NCI-H748 treated with DMSO at 0.1 percent for 48 hours (cell line): ENCODE measurements at places on chromosomes 2 and 18.

GRCh38 chr2:6523476-6523875 lies 342.2 kb downstream of the CMPK2 start:
- DNase-seq, result no peak

DNA sequence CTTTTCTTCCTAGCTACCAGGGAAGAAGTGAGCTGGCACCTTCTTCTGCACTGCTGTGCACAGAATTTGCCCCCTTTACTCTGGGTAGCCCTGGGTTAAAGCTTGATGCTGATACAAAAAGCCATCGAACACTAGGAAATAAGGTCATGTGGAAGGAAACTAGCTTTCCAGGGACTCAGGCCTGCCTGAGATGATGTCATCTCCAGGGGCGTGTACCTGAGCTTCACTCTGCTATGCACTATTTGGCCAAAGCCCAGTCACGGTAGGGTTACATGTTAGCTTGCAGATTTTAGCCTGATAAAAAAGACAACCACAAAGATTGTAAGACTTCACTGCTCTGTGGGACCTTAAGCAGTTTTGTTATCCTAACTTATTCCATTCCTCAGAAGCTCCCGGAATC lies 20.4 kb downstream of the EDAR start:
- no peak for DNase-seq

GRCh38 chr18:70355620-70356385 lies 67.0 kb downstream of the SOCS6 start:
- DNase-seq, result no peak

DNA sequence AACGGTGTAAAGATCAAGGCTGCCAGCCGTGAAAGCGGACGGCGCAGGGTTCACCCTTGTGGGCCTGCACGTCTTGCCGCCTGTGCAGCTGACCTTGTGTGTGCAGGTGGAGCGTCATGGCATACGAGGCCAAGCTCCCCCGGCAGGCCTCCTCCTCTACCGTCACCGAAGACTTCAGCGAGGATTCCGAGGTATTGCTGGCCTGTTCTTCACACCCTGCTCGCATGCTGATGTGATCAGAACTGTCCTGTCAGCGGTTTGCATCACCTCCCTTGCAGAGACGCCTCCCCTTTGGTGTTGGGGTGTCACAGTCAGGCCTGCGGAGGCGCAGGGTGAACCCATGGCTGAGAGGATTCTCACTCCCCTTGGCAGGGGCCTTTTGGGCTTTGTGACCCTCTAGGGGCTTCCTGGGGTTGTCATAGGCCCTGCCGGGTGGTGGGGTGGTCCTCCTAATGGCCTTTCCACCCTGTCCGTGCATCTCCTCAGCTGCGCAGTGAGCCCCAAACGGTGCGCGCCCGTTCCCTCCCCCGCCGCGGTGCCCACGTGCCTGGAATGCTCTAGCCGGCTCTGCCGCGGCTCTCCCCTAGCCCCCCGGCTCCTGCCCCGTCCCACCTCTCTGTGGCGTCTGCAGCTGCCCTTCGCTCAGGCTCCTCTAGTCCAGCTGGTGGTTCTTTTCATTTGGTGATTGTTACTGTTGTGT lies 92.5 kb downstream of the DGKD start:
- DNase-seq, result no peak

DNA sequence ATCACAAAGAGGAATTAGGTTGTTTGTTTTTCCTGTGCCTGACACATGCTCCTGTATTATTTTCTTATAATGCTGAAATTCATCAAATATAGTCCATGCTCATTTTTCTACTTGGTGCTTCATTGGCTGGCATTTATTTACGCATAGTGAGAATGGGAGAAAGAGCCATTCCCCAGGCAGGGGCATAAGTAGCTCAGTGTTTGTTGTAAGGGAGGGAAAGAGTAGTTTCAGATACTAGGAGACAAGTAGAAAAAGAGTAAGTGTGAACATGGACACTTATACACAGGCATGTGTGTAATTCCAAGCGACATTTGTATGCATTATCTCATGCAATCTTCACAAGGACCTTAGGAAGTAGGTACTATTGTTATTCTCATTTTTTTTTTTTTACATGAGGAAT lies 111.9 kb upstream of the UGP2 start:
- DNase-seq, result no peak

- no peak for DNase-seq
Observed at GRCh38 chr2:126898636-126899035, at the start of gene TEX51. Gene TEX51 (plus strand): TSS chr2:126898890. CDS start chr2:126898919, 29 bp downstream.

DNA sequence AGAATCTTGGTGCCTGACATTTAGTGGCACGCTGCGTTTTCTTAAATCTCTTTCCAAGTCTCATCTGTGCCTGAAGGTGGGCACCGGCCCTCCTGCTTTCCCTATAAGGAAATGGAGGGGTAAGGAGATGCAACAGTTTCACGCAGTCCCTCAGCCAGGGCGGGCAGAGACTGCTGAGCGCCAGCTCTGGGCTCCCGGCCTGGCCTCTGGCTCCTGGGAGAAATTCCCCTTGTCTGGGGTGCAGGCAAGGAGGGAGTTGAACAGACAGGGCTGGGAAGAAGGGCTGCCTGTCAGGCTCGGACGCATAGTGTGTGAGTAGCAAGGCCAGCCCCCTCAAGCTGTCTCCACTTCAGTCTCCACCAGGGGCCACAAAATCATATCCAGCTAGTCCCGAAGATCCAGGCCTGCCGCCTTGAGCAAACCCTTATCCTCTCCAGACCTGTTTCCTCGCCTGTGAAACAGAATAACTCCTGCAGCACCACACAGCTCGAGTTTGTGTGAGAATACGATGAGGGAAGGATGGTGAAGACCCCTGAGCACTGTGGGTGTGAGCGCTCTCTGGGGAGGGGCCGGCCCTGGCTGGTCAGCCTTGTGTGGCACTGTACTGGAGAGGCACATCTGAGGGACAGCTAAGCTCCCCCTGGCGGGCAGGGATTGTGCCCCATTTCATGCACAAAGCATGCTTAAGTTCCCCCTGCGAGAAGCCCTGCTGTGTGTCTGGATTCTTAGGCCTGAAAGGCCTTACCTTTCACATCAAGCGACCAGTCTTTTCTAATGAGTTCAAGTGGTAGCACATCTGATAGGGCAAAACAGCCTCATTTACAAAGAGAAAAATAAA lies 33.8 kb downstream of the SDC1 start:
- DNase-seq, result peak; percentile 10

GRCh38 chr2:120734930-120735651 lies 577 bp upstream of the GLI2 start:
- DNase-seq, result no peak

DNA sequence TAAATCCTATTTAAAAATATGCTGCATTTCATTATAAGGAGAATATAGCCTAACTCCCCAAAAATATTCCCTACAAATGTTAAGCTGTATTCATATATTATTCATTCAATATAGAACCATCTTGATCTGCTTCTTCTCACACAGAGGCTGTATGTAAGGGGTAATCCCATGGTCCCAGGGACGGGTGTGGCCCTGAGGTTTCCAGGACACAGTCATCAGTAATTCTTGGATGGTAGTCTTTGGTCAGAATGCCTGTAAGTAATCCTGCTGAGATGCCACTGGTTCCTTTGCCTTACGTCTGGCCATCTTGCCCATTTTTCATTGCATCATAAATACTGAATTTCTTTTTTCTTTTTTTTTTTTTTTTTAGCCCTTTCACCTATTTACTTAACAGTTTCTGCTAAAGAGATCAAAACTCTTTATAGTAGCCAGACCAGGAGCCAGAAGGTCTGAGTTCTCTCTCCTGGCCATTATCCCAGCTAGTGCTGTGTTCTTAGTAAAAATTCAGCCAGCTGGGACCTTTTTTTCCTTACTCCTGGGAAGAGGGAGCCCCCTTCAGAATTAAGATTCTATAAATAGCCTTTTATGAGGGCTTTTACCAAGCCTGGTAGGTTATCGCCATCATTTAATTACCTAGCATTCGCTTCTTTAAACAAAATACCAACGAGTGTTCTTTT lies 134.9 kb downstream of the SOX11 start:
- DNase-seq, result no peak

- no peak for DNase-seq
Observed at GRCh38 chr2:38121481-38121880, 45.5 kb upstream of the CYP1B1 start.

GRCh38 chr2:156464106-156464505 lies 27.9 kb downstream of the GPD2 start:
- DNase-seq, result no peak

DNA sequence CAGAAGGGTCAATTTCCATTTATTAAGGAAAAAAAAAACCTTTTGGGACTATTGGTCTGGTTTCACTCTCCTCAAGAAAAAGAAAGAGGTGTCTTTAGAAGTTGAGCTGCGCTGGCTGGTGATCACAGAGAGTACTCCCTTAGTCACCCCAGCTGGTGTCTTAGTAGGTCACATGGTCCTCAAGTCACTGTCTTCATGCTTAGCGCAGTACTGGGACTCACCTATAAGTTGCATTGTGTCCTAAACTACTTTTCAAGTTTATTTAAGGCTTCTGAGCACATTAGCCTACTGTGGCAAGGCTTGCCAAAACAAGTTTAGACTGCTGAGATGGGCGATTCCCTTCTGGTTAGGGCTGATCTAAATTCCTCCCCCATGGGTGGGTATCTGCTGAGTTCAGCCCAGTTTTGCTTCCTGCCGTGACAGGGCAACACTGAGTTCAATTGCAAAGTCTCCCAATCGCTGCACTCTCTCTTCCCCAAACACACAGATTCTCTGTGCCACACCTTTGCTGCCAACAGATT lies 824.9 kb upstream of the CRIM1 start:
- DNase-seq, result no peak

- DNase-seq, result no peak
Observed at GRCh38 chr2:16546128-16546754, 119.4 kb downstream of the CYRIA start.

- DNase-seq, result no peak
Observed at GRCh38 chr2:50624506-50624905, 407.4 kb downstream of the NRXN1 start.

GRCh38 chr2:134927195-134927594 lies 8.6 kb downstream of the CCNT2 start:
- DNase-seq, result no peak

GRCh38 chr2:28776471-28776870 lies 24.8 kb downstream of the PPP1CB start:
- DNase-seq, result no peak

DNA sequence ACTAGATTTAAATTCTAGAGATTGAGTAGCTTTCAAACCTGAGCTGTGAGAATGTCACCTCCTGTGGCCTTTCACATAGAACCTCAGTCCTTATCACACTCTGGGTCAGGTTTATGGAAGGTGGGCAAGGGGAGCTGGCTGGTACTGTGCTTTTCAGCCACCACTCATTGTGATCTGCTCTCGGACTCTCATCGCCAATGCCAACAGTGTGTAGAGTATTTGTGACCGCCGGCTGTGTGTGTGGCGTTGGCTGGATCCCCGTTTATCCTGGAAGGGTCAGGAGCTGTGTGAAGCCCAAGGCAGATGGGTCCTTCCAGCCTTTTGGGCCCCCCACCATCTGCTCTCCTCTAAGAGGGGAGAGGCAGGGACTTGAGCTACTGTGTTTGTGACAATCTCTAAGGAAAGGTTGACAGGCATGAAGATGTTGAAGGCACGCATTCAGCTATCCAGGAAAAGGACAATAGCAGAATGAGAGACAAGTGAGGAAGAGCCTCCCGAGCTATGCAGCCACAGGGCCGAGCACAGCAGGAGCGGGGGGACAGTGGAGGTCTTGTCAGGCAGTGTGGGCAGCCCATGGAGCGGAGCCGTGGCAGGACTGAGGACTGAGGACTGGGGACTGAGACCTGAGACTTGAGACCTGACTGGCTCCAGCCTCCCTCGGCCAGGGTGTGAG lies 107.1 kb upstream of the TPO start:
- no peak for DNase-seq

DNA sequence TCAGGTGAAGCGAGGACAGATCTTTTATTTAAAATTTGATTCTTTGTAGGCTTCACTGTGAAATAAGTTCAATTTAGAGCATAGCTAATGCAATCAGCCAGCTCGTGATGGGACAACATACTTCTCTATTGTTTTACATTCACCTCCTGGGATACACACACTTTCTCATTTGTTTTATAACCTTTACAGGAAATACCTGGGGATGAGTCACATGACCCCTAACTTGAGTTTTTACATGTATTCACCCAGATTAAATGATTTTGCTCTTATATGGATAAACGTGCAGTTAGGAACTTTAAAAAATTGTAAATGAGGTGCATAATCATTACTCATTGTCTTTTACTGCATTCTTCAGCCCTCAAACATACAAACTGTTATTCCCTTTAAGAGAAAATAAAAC lies 152.1 kb downstream of the NEDD4L start:
- DNase-seq, result no peak

DNA sequence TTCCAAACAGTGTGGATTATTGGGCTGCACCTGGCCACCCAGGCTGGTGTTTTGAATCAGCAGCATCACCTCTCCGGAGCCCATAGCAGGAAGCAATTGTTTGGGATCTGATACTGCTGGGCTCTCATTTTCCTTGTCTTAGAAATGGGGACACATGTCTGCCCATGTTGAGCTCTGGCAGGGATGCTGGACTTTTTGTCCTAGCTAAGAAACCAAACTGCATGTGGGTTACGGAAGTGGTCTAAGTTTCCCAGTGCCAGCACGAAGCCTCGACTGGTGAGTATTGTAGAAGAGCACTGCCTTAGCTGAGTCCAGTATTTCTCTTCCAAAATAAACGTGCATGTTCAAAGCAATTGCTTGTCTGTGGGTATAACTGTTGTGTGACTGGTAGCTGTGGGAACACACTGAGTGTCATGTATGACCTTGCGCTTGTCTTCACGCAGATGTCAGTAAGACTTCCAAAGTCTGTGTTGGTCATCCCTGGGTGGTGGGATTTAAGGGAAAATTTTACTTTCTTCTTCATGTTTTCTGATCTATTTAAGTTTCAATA lies 43.6 kb downstream of the SH3RF3 start:
- no peak for DNase-seq

DNA sequence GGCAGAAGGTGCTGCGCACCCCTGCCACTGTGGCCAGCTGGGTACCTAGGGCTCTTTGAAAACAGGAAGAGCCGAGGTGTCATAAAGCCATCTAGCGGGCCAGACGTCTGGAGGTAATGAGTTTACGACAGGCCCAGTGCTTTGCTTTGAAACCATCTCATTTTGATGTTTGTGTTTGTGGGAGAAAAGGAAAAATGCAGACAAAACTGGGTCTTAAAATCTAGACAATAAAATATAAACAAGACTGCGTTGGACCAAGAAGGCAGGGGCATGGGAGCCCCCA lies 3.2 kb downstream of the HOXD9 start:
- no peak for DNase-seq

- DNase-seq, result no peak
Observed at GRCh38 chr18:79458131-79458838, 62.6 kb downstream of the NFATC1 start.
